ENCODE measurements at places on chromosomes 11 and 22.

- DNase-seq: no peak
Measured at GRCh38 chr11:1038361-1038760, 1.8 kb upstream of the MUC6 start.

- DNase-seq: no peak
Measured at GRCh38 chr11:16880184-16880801, 133.9 kb downstream of the PLEKHA7 start.

DNA sequence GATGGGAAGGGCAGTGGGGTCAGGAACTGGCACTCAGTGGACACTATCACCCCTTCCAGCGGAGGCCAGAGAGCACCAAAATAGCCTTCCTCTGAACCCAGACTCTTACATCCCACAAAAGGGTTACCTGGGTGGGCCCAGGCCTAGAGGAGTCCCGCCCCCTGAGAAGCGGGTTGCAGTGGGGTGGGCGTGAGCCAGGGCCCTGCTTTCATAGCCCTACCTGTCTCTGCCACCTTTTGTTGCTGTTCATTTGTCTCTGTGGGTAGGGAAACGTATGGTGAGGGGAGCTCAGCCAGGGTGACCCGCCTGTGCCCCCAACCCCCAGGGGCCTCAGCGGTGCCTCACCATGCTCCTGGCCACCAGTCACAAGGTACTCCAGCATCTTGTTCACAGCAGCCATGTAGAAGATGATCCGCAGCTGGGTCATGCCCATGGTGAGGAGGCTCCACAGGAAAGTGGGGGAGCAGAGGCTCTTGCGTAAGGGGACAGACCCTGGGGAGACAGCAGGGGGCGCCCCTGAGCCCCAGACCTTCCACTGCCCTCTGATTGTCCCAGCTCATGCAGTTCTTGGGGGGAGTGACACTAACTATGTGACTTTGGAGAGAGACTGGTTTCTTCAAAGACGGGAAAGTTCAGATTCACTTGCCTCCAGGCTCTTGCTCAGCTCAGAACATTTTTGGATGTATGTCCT is 24.0 kb downstream of the SLC43A1 start:
- no peak for DNase-seq

DNA sequence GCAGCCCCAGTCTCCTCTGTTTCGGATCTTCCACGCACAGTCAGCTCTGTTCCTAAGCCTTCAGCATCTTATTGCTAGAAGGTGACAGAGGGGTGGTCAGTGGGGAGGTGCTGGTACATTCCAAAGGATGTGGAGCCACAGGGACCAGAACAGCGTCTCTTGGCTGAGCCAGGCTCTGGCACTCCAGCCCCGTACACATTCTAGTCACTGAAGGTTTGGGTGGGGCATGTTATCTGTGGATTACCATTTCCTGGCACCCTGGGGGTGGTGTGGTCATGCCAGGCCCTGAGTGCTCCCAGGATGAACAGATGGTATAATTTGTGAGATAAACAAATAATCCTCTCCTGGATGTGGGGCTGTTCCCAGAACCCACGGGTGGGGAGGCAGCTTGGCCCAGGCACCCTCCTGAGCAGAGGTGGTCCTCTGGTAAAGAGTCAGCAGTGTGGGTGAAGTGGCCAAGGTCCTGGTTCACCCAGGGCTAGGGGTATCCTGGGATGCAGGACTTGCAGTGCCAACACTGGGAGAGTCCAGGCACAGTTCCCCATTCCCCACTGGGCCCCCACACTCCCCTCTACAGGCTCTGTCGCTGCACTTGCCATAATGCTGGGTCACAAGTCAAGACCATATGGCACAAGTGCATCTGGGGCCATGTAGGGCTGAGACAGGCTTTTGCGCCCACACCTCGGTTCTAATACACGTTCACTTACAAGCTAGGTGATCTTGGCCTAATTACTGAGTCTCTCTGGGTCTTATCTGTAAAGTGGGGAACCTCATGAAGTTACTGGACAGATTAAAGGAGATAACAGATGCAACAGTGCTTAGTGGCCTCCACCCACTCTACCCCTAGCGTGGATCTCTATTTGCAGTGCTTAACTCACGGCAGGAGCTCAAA is 33.0 kb downstream of the DKK3 start:
- DNase-seq: no peak

DNA sequence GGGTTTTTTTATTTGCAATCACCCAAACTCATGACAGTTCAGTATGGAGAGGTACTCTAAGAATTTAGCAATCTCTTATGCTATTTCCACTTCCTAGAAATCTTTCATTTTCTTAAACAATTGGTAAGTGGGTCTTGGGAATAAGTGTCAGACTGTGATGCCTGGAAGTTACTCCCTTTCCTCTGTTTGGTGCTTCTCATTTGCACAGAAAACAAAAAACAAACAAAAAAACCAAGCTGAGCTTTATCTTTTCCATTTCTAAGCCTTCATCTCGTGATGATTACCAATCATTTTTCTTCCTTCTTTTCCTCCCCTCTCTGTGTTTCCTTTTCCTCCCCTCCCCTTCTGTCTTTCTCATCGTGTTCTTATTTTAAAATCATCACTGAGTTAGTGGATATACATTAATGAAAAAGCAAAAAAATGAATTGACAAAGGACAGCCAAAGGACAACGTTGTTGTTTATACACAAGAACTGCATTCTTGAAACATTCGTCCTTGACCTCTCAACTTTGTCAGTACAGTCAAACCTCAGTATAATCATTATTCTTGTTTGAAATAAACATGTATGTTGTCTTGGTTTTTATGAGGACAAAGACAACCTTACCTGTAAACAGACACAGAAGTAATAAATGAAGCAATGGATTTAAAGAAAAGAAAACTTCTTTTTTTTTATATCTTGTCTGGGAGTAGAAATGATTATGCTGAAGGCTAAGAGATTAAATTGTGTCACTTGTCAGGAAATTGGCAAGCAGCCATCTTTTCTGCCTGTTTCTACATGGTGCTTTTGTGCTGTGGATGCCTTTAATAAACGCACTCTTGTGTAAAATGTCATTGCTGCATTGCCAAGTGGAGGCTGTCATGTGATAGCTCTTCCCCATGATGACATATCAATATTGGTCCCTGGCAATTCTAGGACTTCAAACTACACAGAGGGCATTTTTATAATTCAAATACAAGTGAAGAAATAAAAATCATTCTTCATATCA is 803.2 kb upstream of the CCDC90B start:
- DNase-seq: no peak

- no peak for DNase-seq
Measured at GRCh38 chr11:87128372-87128771, 90.6 kb downstream of the TMEM135 start.

DNA sequence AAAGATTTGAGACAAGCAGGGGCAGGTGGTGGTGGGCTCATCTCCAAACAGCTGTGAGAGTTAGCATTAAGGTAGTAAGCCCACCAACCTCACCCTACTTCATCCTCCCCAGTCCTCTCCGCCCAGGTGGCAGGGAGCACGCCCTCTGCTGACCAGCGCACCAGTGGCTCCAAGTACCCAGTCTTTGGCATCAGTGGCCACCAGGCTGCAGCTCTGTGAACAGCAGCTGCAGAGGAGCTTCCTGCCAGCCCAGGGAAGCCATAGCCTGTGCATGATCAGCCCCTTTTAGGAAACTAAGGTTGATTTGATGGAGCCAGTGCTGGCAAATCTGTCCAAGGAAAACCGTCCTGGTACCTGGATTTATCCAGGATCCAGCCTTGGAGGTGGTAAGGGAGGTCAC is 21.7 kb downstream of the CAVIN3 start:
- DNase-seq: no peak

DNA sequence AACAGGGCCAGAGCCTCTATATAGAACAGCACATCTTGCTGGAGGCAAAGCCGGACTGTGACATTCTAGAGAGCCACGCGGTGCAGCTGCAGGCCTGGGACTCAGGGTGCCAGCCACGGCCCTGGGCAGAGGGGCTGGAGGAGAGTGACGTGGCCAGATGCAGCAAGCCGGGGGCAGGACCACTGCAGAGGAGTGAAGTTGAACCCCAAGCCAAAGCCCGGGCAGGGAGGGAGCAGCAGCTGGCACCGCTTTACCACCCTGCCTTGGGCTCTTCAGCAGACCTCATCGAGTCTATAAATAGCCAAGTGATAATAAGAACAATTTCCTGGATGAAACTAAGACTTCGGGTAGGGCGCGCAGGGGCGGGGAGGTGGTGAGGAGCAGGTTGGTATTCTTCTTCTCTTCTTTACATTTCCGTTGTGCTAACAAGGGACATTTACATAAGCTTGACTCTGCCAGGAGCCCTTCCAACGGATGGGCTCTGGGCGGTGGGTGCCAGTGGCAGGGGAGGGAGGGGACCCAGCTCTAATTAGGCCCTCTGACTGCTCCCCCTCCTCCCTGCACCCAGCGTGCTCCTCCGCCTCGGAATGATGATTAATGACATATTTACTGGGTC is 110.2 kb downstream of the ST3GAL4 start:
- no peak for DNase-seq

DNA sequence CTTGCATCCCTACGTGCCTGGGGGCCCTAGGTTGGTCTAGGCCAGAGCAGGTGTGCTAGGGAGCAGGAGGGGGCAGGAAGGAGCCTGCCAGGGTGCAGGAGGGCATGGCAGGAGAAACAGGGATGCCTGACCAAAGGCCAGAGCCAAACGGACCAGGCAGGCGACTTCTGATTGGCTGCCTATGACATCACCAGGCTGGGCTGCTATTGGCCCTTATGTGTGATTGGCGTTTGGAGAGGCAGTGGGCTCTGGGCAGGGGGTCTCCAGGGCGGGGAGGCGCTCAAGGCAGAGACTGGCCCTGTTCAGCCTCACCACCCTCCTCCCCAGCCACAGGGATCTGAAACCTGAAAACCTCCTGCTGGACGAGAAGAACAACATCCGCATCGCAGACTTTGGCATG is 44.4 kb downstream of the MOB2 start:
- no peak for DNase-seq

GRCh38 chr11:128547946-128548648 is 39.3 kb downstream of the ETS1 start:
- DNase-seq: no peak

DNA sequence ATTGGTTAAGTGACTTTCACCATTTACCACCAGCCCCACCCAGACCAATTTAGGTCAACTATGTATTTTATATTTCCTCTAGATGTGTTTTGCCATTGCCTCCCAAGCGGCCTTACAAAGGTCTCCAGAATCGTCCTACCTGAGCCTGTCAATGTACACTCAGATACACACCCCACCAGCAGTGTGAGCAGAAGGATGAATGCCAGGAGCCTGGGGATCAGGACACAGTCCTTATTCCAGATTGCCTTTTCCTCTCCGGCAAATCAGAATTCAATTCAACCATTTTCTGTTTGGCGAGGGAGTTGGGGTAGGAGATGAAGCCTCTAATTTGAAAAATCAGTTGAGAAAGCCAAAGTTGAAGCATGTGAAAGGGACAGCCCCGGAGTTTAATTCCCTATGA is 35.4 kb upstream of the CRTAM start:
- DNase-seq: no peak

GRCh38 chr11:36306888-36307287 is 10.8 kb downstream of the PRR5L start:
- no peak for DNase-seq

DNA sequence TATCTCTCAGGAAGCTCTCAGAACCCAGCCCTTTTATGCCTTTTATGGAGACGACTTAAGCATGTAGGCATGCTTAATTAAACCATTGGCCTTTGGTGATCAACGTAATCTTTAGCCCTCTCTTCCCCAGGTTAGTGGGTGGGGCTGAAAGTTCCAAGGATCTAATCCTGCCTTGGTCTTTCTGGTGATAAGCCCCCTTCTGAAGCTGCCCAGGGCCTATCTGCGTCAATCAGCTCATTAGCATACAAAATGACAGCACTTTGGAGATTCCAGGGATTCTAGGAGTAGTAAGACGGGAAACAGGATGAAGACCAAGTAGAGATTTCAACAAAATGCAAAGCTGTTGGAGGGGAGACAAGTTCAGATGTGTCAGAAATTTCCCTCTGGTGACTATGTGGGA is 3.1 kb downstream of the FAM118A start:
- DNase-seq: no peak

DNA sequence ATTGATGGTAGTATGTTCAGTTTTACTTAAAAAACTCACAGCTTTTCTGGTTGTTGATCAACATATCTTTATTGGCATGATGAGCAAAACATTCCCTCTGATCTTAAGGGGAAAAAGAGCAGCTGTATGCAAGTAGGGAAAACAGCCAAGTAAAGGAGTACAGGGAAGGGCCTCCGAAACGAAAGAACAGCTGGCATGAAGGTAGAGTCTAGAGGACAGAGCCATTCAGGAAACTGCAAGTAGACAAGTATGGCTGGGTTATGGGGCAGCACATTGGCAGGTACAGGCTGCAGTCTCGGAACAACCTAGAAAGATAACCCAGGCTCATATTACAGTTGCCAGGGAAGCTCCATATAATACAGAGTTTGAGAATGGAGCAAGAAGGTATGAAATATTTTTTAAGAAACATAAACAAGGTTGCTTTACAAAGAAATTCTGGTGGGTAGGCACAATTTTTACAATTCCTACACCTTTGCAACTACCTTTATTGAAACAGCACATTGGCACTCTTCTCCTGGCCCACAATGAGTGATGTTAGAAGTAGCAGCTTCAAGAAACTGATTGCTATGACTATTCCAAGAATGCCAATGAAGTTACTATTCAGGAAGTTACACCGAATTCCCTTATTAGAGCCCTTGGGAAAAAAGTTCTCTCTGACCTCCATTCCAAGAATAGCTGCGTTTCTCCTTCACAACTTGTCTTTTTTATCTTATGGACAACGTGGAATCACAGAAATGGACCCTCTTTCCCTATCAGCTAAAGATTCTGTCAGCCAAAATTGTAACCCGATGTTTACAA is 45.2 kb downstream of the LGR4 start:
- no peak for DNase-seq

GRCh38 chr11:86070142-86071056 is 1.5 kb upstream of the PICALM start:
- DNase-seq: no peak

DNA sequence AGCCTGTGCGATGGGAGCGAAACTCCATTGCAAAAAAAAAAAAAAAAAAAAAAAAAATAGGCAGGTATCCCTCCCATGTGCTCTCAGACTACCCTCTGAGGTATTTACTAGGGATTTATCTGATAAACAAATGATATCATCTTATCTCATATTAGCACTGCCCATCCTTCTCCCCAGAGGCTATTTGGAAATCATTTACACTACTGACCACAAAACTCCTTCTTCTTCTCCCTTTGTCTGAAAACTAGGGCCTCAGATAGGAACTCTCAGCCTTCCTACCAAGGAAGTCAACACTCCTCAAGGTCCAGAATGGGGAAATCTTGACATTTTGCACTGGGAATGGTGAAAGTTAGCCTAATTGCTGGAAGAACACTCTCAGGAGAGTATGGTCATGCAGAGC is 46.4 kb downstream of the LARGE2 start:
- no peak for DNase-seq

GRCh38 chr11:128394431-128395089 is 192.8 kb downstream of the ETS1 start:
- DNase-seq: no peak
